Thoracic aorta (tissue), 2 donors: ENCODE measurements at places on chromosomes 2 and 18.

DNA sequence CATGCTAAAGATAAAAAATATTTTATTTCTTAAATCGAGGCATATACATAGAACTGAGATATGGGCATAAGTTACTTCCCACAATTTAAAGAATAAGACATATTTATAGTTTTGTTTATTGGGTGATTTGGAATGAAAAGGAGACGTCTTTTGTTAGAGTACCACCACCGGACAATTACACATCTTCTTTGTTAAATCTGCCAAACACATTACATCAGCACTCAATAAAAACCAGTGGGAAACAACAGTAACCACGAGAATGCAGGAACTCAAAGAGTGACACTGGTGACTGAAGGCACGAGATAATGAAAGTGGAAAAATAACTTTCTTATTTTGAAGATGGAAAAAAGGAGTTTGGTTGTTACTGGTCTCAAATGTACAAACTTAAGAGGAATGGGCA, 92.6 kb upstream of the TFCP2L1 start:
- no peak for DNase-seq

DNA sequence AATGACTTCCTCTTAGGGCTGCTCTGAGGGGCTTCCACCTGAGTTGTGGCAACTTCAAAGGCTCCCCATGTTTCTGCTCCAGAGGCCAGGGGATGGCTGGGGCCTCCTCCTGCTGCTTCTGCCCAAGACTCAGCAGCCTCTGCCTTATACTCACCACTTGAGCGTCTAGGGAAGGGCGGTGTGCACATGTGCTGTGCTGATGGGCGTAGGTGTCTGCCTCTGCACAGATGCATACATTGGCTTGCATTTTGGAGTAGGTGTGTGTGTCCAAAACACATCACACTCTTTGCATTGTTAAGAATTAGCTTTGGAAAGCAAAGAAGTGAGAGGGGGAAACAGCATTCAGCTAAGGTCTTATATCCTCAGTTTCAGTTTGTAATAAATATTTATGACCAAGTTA, 85.2 kb downstream of the EN1 start:
- DNase-seq = no peak

DNA sequence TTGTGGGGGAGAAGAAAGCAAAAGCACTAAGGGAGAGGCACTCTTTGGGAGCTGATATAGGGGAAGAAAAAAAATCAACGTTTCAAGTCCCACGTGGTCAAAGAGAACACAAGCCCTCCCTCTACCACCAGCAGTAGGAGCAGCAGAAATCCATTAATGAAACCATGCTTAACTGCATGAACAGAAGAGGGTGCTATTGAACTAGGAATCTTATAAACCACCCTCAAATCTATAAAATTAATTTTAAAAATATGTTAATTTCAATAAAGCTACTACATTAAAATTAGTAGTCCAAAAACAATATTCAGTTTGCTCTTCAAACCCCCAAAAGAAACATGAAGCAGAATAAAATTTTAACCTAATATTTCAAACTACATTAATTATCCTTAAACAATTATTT, 147.8 kb downstream of the TMEM18 start:
- no peak for DNase-seq

DNA sequence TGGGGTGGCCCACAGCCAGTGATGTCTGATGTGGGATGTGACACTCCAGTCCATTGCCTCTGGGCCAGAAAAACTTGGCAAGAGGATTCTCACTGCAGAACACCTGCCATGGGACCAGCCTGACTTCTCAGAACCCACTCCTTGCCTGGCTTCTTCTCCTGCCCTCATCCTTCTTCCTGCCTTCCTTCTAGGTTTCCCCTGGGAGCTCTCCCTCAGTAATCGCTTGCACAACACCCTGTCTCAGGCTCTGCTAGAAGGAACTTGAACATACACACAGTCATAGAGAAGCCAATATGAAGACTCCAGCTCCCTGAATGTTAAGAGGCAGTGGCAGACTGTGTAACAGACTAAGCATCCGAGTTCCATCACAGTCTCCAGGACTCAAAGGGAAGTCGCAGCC, 4.3 kb upstream of the COL6A3 start:
- DNase-seq = no peak

DNA sequence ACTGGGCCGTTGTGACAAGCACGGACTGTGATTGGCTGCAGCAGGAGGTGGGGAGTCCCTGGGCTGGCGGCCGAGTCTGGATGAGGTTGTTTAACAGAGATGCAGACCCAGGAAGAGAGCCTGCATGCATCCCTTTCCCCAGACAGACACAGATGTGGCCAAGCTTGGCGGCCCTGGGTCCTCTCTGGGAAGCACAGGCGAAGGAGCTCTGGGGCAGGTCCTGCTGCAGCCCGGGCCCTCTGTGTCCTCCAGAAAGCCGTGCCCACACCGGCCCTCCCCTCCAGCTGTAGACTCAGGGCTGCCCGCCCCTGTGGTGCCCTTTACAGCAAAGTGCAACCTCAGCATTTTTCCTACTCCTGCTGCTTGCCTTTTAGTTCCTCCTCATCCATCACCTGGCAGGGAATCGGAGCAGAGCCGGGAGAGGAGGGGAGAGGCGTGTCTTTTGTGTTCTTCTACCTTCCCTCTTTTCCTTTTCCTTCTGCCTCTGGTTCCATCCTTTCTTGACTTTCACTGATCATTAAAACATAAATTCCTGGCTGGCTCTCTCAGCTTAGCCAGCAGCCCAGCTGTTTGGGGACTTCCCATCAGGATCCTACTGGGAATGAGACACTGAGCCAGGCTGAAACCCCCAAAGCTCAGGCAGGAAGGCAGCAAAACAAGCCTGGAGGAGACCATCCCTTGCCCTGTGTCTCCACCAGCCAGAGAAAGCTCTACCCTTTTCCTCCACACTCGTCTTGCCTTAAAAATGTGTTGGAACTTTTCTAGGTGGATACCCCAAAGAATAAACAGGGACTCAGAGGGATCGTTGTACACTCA, 75.0 kb downstream of the CTIF start:
- peak; percentile 54 for DNase-seq

DNA sequence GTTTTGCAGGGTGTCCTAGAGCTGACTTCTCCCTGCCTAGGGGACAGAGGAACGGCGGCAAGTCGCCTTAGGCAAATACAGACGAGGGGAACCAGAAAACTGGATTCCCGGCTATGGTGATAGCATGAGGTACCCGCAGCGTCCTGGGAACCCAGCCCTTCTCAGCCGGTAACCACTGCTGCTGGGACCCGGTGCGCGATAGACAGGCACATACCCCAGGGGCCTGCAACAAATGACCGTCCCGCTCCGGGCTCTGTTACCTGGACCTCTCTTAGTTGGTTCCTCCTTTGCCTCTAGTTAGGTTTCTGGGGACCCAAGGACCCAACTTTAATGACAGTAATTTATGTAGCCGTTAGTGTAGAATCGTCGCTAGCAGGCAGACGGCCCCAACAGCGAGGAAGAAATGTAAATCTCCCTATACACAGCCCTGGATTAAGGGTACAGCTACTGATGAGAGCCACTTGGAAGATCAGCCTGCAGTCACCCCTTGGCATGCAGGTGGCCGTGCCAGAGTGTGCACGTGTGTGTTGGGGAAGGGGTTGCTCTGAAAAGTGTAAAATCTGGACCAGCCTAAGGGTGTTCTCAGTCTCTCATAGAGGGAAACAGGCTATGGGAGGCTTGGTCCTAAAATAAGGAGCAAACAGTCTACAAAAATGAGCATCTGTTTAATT, 819 bp upstream of the SERPINE2 start:
- DNase-seq = no peak

GRCh38 chr2:42063431-42064171, 15.8 kb downstream of the PKDCC start:
- no peak for DNase-seq

DNA sequence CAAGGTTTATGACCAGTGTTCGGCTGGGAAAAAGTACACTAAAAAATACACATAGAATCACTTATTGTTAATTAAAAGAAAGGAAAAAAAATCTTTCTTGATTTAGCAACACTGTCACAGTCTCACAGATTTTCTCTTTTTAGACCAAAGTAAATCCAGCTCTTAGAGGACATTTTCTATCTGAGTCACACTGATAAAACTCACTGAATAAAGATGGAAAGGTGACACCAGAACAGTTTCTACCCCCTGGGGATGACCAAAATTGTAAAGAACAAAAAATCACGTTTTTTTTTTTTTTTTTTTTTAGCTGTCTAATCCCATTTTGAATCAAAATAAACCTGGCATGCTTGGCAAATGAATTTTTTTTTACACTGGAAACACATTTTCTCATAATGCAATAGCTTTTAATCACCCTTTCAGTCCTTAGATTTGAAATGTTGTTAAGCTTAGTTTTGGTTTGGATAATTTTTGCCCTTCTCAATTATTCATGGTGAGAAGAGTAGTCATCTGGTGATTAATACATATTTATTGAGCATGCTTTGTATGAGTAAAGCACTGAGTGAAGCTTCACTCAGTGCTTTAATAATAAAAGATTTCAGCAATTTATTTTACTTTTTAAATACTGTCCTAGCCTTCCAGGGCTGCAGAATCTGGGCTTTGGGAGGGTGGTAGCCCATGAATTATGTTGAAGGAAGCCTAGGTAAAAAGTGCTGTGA, 886.3 kb downstream of the SLC4A3 start:
- DNase-seq = no peak

GRCh38 chr2:207290833-207291624, 125.3 kb upstream of the KLF7 start:
- DNase-seq = no peak

GRCh38 chr2:27096748-27097297, 10.3 kb downstream of the KHK start:
- DNase-seq = no peak

GRCh38 chr2:27890924-27891672, 569 bp downstream of the BABAM2 start:
- DNase-seq = peak; percentile 82

DNA sequence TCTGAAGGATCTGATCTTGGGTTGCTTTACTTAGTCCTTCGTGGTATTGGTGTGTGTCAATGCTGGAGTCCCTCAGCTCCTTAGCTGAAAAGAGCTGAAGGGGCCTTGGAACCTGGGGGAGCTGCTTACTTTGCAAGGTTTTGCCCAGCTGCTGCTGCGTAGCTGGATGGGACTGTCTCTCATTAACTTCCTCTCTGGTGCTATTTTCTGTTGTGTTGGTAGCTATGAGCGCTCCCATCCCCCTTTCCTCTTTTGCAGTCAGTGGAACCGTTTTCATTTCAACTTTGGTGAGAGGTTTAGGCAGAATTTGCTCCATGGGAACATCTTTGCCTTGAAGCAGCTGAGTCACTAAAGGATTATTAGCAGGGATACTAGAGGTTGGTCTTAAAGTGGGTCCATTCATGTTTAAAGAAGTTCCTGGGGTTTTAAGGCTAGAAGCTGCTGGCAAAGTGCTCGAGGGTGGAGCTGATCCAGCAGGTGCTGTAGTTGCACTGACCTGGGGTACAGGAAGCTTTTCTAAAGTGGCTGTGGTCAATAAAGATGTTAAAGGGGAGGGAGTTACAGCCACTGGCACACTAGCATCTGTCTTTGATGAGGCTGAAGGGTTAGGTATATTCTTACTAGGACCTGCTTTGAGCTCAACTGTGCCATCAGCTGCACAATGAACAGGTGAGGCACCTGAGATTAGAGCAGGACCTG, 69.9 kb upstream of the DTNB start:
- no peak for DNase-seq

DNA sequence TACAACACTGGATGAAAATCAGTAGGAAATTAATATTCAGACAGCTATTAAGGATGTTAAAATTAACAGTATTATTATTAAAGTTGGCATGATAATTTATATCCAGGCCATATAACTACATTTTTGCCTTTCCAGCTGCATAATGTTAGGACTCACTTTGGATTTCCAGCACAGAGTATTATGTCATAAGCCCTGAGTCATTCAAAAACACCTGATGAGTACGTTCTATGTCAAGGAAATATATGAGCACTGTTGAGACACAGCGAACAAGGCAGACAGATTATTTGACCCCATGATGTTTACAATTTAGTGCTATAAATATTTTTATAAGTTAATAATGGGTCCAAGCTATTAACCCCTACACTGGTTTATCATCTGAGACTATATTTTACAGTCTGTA, 59.8 kb upstream of the RIT2 start:
- no peak for DNase-seq

DNA sequence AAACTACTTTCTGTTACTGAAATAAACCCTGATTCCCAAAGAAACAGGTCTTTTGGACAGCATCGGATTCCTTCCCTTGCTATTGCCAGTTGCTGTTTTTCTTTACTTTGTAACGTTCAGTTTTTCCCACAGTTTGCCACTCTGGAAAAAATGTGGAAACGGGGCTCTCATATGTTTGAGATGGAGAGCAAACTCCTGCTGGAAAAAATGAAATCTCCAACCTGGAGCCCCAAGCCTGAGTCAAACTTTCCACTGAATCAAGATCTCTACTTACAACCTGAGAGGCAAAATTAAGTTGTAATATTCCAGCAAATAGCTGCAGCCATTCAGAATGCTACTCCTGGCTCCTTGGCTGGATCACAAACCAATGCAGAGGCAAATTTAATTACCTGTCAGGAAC, 270.7 kb downstream of the SRBD1 start:
- no peak for DNase-seq

GRCh38 chr2:196230061-196230854, 58.9 kb upstream of the STK17B start:
- DNase-seq = no peak

DNA sequence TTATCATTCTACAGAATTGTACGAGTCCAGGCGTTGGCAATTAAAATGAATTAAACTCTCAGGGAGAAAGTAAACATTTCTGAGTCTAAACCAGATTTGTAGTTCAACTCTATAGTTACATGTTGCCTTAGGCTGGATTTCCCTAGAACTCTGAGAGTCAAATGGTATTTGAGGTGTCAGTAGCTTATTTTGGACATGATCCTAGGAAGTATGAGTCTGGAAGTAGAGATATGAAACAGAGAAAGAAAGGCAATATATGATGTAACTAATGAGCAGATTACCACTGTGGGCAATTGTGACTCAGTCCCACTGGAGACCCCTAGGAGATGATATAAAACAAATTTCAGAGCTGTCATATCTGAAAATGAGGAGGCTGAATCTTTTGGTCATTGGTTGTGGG, 199.1 kb upstream of the UBE2E3 start:
- no peak for DNase-seq

DNA sequence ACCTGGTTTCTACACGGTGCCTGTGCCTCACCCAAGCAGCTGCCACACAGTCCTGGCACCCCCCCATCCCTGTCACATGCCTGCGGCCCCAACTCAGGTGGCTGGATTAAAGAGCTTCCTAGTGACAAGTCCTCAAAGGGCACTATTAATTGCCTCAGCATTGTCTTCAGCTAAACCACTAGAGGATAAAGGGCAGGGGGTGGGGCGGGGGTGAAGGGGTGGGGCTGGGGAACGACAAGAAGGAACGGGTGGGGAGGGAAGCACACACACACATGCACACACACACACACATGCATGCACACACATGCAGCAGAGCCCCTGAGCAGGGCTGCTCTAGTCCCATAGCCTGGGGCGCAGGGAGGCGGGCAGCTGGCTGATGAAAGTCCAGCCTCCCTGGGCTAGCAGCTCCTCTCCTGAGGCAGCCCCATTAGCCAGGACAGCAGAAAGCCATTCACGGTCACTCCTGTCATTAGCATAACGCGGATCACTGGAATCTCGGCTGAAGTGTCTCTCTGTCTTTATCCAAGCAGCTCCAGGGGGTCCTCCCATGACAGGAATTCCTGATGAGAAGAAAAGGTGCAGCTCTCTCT, 7.4 kb upstream of the TEX261 start:
- no peak for DNase-seq
